ENCODE measurements at places on chromosomes 4 and X.

DNA sequence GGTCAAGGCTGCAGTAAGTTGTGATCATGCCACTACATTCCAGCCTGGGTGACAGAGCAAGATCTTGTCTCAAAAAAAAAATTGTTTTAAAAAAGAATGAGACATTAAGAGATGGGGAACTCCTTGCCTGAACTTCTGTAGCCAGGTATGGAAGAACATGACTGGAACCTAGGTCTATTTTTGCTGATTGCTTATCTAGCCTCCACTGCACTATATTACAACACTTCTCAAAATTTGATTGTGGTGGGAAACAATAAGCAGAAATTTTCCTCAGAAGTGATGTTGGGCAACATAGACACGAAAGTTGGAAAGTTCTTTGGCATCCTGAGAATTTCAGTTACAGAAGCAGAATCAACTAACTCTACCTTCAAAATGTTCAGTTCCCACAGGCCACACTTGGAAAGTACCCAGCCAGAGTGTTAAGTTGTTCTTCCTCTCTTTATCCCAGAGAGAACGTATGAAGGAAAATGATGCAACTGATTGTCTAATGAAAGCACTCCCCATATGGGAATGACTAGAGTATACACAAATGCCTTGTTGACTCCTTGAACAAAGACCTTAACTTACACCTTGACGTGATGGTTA, 50.0 kb downstream of the LUZP4 start:
- no peak overlapping the region for H3K27ac ChIP-seq
- no peaks in the 10 kb centered on the region for H3K4me1 ChIP-seq
- no peak overlapping the region for H3K4me3 ChIP-seq
- H3K27me3 ChIP-seq = no peaks in the 10 kb centered on the region
- no peaks in the 10 kb centered on the region for H3K36me3 ChIP-seq
- DNase-seq = no peak

DNA sequence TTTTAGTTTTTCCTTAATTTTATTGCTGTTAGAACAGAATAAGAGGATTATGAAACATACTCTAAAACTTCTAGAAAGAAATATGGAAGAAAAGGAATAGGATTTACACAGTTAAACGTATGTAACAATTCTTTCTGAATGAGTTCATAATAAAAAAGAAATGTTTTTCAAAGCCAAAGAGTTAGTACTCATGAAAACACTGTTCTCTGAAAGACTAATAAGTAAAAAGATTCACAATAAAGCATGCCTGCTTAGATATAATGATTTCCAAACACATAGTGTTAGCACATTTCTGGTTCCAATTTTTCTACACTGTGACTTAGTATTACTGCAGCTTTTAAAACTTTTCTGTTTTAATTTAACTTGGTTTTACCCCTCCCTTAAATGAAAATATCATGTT, 49.8 kb upstream of the PRSS48 start:
- H3K4me3 ChIP-seq = no peak overlapping the region
- H3K4me1 ChIP-seq = no peaks in the 10 kb centered on the region
- H3K27me3 ChIP-seq = peaks cover 22% of the 10 kb centered on the region
- H3K27ac ChIP-seq = no peak overlapping the region

- DNase-seq = no peak
- no peak overlapping the region for H3K4me3 ChIP-seq
- H3K36me3 ChIP-seq = no peaks in the 10 kb centered on the region
- no peaks in the 10 kb centered on the region for H3K4me1 ChIP-seq
- no peak overlapping the region for H3K27ac ChIP-seq
Measured at GRCh38 chrX:108332281-108332680, 105.9 kb downstream of the COL4A6 start.

DNA sequence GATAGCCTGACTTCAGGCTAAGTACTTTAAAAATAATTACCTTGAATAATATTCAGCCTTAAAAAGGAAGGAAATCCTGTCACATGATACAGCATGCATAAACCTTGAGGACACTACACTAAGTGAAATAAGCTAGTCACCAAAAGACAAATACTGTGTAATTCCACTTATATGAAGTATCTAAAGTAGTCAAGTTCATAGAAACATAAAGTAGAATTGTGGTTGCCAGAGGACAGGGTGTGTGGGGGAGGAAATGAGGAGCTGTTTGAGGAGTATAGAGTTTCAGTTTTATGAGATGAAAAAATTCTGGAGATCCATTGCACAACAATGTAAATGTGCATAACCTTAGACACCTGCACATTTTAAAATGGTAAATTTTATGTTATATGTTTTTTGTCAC, 5.6 kb upstream of the STPG2 start:
- no peak for DNase-seq
- H3K27ac ChIP-seq = no peak overlapping the region
- H3K4me3 ChIP-seq = no peak overlapping the region
- peaks cover 10% of the 10 kb centered on the region for H3K36me3 ChIP-seq
- peaks cover 6% of the 10 kb centered on the region for H3K27me3 ChIP-seq

DNA sequence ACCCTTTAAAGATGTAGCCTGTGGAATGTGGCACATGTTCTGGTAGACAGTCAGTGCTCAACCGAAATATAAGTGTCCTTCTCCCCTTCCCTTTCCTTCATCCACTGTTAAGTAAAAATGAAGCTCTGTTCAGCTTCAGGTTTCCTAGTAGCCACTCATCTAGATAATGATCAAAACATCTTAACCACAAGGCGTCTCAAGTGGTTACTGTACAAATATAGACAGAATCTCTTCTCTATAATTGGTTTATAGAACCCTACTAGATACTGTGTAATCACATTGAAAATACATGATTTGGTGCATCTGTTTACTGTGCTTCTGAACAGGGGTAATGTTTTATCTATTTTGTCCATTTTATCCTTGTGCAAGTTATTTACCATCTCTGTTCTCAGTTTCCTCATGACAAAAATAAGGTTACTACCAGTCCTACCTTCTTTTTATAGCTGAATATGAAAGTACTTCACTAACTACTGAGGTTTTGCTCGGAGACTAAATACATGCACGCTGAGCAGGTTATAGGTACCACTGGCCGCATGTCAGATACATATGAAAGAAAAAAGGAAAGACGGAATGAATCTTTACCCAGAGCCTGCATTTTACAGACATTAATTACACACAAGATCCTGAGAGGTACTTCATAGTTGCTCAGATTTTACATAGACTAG, 20.3 kb upstream of the SLC25A4 start:
- H3K4me1 ChIP-seq = peaks cover 13% of the 10 kb centered on the region
- no peaks in the 10 kb centered on the region for H3K36me3 ChIP-seq
- DNase-seq = no peak
- H3K27ac ChIP-seq = no peak overlapping the region

GRCh38 chr4:63693321-63693720, 715.9 kb downstream of the TECRL start:
- no peaks in the 10 kb centered on the region for H3K27me3 ChIP-seq
- DNase-seq = no peak
- no peak overlapping the region for H3K4me3 ChIP-seq
- H3K36me3 ChIP-seq = no peaks in the 10 kb centered on the region
- H3K27ac ChIP-seq = no peak overlapping the region
- H3K4me1 ChIP-seq = no peaks in the 10 kb centered on the region

DNA sequence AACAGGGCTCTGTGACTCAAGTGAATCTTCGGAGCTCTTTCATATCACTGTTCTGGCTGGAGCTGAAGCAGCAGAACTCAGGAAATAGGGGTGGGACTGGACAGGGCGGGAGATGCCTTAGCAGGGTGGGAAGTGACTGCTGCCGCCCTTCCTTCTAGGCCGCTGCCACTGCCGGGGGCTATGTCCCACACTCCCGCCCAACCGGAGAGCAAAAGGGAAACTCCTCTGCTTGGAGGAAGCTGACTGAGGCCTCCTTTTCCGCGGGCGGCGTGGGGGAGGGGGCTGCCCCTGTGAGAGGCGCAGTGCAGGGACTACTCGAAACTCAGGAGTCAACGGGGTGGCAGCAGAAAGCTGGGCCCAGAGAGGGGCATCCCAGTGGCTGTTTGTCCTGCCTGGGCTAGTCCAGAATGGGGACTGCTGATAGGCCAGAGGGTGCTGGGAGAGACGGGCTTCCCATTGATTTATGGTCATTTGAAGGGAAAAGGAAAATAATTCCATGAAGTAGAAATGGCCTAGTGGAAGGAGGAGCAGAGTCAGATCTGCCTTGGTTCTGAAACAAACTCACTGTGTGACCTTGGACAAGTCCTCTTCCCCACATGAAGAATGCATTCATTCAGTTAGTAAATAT, 36.9 kb downstream of the STARD8 start:
- no peaks in the 10 kb centered on the region for H3K36me3 ChIP-seq
- no peak overlapping the region for H3K4me3 ChIP-seq
- DNase-seq = no peak
- H3K4me1 ChIP-seq = peaks cover 10% of the 10 kb centered on the region

GRCh38 chrX:110741213-110741796, 54.3 kb downstream of the CHRDL1 start:
- H3K4me3 ChIP-seq = no peak overlapping the region
- no peak overlapping the region for H3K27ac ChIP-seq
- H3K4me1 ChIP-seq = no peaks in the 10 kb centered on the region
- no peak for DNase-seq
- H3K27me3 ChIP-seq = no peaks in the 10 kb centered on the region

GRCh38 chrX:108270739-108271396, 167.4 kb downstream of the COL4A6 start:
- H3K4me1 ChIP-seq = no peaks in the 10 kb centered on the region
- no peaks in the 10 kb centered on the region for H3K27me3 ChIP-seq
- DNase-seq = no peak
- H3K27ac ChIP-seq = no peak overlapping the region

DNA sequence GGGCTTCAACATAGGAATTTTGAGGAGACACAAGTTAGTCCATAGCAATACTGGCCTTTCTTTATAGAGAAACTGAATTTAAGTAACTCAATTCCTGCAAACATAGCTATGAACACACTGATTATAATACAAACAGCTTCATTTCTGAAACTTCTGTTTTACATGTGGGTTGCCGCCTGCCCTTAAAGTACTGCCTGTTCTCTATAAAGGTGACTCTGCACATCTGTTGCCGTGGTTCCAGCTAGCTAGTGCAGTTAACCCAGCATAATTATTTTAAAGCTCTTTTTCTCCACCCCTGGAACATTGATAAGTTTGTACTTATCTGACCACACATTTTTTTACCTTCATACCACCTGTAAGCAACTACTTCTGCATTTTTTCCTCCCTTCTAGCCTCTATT, 177.6 kb downstream of the NWD2 start:
- no peaks in the 10 kb centered on the region for H3K4me1 ChIP-seq
- no peak for DNase-seq
- no peak overlapping the region for H3K4me3 ChIP-seq
- no peak overlapping the region for H3K27ac ChIP-seq
- peaks cover 18% of the 10 kb centered on the region for H3K27me3 ChIP-seq
- no peaks in the 10 kb centered on the region for H3K36me3 ChIP-seq

DNA sequence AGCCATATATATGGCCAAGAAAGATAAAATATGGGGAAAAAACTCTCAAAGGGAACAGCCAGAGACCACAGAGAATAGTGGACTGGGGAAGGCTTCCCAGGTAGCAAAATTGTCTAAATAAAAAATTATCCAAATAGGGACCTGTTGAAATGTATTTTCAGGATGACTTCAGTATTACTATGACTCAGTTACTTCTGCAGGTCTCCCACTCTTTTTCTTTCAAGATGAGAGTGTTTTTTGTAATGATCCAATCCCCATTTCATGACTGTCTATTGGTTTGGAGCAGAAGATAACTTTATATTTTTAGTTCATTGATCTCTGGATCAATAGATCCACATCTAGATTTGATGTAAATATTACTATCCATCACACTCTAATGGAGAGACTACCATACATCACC, 372.1 kb upstream of the EMCN start:
- H3K27me3 ChIP-seq = peaks cover 15% of the 10 kb centered on the region
- H3K36me3 ChIP-seq = peaks cover 3% of the 10 kb centered on the region
- no peak overlapping the region for H3K27ac ChIP-seq
- no peak overlapping the region for H3K4me3 ChIP-seq

Data from activated CD4-positive, alpha-beta T cell treated with anti-CD3 and anti-CD28 coated beads, Interleukin-2, amount 10 ng/mL, durations not matched to agents 7 days and 5 days (primary cell).